Stimulated activated CD8-positive, alpha-beta memory T cell treated with anti-CD3 and anti-CD28 coated beads, Interleukin-7, amount 100 ng/mL, for 1 hour (primary cell): ENCODE measurements at places on chromosomes 4 and X.

GRCh38 chrX:55033429-55033828 is 2.7 kb upstream of the ALAS2 start:
- no peak for DNase-seq

GRCh38 chrX:104564921-104565703 is 887 bp upstream of the IL1RAPL2 start:
- no peak for DNase-seq

GRCh38 chr4:105622269-105622668 is 69.8 kb downstream of the ARHGEF38 start:
- no peak for DNase-seq

GRCh38 chr4:124018383-124019317 is 622.1 kb downstream of the SPRY1 start:
- no peak for DNase-seq

GRCh38 chr4:134885436-134885835 is 683.8 kb upstream of the PABPC4L start:
- no peak for DNase-seq

- DNase-seq: no peak
Measured at GRCh38 chr4:67393699-67394281, 151.5 kb downstream of the CENPC start.
